Cortex of kidney (tissue), 1 donor: ENCODE measurements at places on chromosomes 1 and 21.

- no peak for DNase-seq
Measured at GRCh38 chr1:243447347-243447746, 191.5 kb downstream of the SDCCAG8 start.

GRCh38 chr1:102790997-102791396 is 317.3 kb downstream of the COL11A1 start:
- DNase-seq = no peak

- no peak for DNase-seq
Measured at GRCh38 chr1:5456090-5456811, 536.0 kb downstream of the NPHP4 start.

GRCh38 chr1:4728319-4729089 is 74.1 kb downstream of the AJAP1 start:
- DNase-seq = no peak

DNA sequence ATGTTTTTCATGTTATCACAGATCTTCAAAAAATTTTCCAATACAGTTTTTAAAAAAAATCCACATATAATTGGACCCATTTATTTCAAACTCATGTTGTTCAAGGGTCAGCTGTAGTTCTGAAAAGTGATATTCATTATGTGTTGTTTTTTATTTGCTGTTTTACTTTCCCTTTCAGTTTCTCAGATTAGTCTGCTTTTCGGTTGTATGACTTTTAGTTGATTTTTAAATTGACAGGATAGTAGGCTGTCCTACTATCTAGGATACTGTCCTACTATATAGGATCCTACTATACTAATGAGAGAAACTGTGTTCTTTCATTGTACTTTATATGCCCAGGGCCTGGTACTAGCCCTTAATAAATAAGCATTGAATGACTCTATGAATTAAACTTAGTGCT is 33.6 kb upstream of the GPR52 start:
- no peak for DNase-seq

GRCh38 chr1:23696335-23696989 is 4.9 kb downstream of the RPL11 start:
- no peak for DNase-seq

DNA sequence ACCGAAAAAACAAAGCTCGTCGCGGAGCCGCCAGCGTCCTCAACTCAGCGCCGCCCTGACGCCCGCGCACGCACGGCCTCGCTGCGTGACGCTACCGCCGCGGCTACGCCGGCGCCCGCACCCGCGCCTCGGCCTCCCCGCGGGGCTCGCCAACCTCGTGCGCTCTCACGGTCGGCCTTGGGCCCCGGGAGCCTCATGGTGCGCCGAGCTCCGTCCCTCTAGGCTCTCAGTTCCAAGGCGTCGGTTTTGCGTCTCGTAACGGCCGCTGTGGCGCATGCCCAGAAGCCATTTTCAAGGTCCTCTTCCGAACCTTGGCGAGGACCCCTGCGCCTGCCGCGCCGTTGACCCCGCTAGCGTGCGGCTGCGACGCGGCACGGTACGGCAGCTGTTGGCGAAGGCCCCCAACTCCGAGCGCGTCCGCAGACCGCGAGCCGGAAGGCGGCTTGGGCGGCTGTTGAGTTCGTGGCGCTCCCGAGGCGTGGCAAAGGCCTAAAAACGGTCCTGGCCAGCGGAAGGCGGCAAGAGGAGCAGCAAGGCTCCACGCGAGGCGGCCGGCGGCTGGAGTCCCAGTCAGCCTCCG is at the start of gene HENMT1:
Gene HENMT1 (minus strand): TSS at position 64 of the 580 bp plus-strand sequence. CDS start 1,209 bp downstream, outside the sequence.
- DNase-seq = no peak

DNA sequence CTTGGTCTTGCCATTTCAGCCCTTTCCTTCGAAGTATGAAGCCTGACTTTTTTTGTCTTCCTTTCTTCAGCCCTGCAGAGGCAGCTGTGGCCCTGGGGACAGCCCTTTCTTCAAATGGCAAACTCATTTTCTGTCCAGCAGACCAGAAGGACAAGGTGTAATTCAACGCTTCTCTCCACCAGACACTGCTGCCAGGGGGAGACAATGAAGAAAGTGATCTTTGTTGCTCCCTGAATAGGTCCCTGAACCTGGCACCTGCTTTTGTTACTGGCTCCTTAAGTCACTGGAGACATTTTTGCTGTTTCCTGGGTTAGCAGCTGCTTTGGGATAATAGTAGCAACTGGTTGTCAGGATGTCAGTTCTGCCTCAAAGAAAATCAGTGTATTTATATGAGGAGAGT is 50.8 kb upstream of the MACF1 start:
- no peak for DNase-seq

DNA sequence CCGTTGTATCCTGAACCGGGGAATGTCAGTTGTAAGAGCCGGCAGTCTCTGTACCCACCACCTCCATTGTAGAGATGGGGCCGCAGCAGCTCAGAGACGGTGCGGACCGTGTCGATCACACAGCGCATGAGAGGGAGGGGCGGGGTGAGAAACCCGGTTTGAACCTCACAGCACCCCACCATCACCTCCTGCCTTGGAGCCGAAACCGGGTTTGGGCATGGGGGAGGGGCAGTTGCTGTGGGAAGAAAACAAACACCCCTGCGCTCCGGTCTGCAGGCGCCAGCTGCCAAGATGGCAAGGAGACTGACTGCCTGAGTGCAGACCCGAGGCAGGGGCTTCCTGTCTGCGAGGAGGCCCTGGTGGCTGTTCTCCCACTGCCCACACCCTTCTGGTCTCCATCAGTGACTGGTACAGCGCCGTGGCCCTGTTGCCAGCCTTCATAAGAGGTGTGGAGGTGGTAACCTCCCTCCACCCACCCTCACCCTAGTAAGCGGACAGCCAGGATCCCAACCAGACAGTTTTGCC is 69.2 kb upstream of the SSBP3 start:
- no peak for DNase-seq

GRCh38 chr1:207646944-207647579 is 2.1 kb downstream of the CR1L start:
- DNase-seq = no peak

GRCh38 chr1:17293681-17294425 is 14.1 kb upstream of the PADI4 start:
- DNase-seq = no peak

DNA sequence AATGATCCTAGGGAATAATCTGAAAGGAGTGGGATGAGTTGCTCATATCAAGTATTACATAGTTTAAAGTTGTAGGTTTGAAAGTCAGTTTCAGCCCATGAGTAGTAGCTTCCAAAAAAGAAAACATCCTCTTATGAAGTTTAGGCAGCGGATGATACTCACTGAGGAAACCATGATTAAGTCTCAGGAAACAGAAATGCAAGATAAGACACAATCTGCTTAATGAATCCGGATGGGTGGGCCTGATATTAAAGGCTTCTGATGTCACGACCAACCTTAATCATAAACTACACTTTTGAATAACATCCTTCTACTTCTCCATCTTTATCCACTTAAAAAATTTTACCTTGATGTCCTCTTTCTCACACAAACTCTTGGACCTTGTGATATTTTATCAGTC is 61.8 kb downstream of the S1PR1 start:
- DNase-seq = no peak

DNA sequence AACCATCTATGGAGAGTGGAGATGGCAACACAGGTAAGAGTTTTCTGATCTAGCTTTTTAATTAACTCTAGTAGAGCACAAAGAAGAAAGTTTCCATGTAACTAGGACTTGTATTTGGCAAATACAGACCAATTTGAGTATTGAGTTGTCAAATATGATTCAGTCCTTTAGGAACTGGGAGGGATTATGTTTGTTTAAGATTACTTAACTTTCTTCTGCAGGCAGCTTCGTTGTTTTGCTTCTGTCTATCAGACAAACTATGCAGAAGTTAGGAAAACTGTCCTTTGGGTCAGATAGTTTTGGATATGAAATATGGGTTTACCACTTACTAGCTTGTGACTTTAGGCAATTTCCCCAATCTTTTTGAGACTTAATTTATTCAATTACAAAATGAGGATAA is 111.8 kb downstream of the POU2F1 start:
- no peak for DNase-seq

GRCh38 chr1:64000021-64000420 is 203.4 kb upstream of the UBE2U start:
- DNase-seq = no peak
